ENCODE measurements at places on chromosomes 2 and 18.

DNA sequence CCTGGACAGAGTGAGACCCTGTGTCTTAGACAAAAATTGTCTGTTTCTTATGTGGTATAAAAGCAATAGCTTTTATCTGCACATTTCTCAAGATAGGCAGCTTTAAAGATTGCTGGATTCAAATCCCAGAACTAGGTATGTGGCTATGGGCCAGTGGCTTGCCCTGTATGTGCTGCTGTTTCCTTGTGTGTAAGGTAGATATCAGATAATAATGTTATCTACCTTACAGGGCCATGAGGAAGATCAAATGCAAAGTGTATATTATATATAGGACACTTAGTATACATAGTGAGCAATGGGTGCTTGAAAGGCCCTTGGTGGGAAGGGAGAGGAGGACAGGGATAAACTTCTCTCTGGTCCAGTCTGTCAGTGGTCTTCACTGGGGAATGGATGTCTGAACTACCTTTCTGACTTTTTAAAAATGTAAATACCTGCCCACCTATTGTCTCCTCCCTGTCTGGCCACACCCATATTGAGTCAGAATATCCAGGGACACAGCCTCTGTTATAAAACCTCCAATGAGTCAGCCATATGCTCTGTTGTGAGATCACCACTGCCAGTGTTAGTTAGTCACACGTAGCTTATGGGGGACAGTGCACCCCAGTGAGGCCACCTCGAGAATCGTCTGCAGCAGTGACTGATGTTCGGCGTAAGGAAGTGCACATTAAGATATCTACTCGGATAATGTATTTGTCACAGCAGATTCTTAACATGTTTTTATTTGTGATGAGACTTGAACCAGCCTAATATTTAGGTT, 383.4 kb downstream of the PTPRM start:
- no peak for DNase-seq

DNA sequence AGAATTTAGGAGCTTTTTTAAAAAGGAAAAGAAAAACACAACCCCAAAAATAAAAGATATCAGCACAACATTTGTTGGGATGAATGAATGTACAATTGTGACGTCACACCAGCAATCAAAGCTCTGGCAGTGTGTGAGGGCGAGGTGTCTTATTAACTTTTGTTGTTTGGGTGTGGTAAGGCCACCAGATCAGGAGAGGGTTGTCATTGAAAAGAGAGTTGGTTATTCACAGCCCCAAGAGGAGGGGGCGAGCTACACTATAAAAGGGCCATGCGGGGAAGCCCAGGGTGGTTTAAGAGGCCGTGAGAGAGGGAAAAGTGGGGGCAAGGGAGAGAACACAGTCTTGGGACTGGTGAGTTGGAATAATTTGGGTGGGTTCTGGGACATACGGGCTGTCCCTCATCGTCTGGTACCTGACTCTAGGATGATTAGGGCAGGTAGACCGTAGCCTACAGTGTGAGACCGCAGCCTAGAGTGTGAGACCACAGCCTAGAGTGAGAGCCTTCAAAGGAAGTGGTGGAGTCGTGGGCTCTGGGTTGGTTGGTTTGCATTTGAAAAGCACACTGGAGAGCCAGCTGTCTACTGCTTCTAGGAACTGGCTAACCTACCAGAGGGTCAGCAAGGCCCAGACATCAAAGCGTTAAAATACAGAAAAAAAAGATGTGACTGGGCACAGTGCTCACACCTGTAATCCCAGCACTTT, 128.4 kb downstream of the INO80D start:
- no peak for DNase-seq

GRCh38 chr18:12895014-12895413, 11.0 kb upstream of the PTPN2 start:
- DNase-seq = no peak

- peak; percentile 6 for DNase-seq
Measured at GRCh38 chr2:103161456-103162289, 399.8 kb downstream of the TMEM182 start.

DNA sequence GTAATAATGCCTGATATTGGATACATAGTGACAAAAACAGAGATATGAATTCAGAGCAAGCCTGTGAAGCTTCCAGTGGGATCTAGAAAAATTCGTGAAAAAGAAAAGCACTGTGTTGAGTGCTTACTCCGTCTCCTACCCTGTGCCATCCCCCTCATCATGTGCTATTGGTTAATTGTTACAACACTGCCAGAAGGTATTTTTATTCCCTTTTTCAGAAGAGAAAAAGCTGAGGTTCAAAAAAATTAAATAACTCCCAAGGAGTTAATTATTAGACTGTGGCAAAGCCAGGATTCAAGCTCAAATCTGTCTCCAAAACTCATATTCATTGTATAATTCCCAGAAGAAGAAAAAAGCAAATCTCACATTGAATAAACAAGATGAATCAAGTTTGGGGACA, 735.5 kb upstream of the ACVR2A start:
- no peak for DNase-seq

GRCh38 chr2:58194458-58194857, 46.7 kb downstream of the FANCL start:
- no peak for DNase-seq

GRCh38 chr2:32732120-32732519, 104.3 kb downstream of the TTC27 start:
- no peak for DNase-seq

- DNase-seq = no peak
Measured at GRCh38 chr18:69490813-69491212, 90.1 kb downstream of the DOK6 start.

DNA sequence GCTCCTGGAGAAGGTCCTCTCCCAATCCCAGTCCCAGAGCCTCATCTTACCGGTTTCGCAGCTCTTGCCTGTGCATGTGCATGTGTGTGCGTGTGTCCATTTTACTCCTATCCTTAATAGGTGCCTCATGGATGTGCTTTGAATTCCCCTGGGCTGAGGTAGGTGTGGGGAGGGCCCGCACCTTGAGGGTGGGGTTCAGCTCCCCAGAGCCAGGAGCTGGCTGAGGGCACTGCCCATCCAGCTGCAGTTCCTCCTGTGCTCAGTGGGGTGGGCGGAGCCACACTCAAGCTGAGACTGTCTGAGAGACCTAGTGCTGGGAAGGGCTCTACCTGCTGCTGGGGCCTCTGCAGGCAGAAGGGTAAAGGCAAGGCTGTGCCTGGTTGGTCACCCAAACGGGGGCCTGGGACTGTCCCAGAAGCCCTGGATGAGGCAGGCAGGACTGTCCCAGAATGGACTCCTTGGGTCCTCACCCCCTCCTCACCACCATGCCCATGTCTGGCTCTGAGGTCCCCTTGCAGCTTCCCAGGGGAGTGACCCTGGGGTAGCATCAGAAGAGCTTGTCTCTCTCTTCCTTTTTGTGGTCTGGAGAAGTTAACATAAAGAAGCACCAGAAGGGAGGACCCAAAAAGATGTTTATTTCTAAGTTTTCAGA, 8.9 kb downstream of the GDF7 start:
- DNase-seq = no peak

DNA sequence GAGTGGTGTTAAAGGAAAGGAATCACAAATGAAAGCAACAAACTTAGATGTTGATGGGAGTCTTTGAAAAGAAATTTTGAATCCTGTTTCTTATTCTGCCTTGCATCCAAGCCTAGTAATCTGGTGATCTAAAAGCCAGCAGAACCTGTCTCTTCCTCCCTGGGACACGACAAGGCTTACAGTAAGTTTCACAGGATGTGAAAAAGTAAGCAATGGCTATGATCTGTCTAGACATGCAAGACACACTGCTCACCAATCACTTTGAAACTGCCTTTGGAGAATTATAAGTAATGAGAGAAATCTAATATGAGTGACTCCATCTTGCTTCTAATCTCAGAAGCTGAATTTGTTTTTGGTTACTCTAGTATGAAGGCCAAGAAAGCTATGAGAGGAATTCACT, 103.7 kb downstream of the KCNH7 start:
- DNase-seq = no peak

- no peak for DNase-seq
Measured at GRCh38 chr18:31965316-31965970, 22.5 kb upstream of the TRAPPC8 start.

GRCh38 chr18:73199151-73199550, 331.4 kb upstream of the NETO1 start:
- DNase-seq = no peak

DNA sequence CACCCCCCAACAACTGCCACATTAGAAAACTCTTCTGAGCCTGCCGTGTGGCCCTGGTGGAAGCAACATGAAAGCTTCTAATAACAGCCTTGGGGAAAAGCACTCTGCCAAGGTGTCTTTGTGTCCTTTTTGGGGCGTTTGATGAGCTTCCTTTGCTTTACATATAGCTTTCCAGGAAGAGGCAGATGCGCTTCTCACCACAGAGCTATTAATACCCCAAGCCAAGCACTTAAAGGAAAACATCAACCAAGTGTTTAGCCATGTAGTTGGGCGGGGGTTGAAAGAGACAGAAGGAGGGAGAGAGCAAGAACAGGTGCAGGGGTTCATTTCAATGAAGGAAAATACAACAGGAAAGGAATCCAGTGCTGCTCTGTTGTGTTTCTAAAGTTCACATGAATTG, 176.1 kb downstream of the VAPA start:
- DNase-seq = no peak

- DNase-seq = peak; percentile 71
Measured at GRCh38 chr18:12934454-12935071, 13.2 kb upstream of the SEH1L start.

GRCh38 chr2:109448207-109448606, 165.6 kb downstream of the SEPTIN10 start:
- no peak for DNase-seq

GRCh38 chr18:9961041-9961440, 47.2 kb downstream of the VAPA start:
- DNase-seq = no peak

DNA sequence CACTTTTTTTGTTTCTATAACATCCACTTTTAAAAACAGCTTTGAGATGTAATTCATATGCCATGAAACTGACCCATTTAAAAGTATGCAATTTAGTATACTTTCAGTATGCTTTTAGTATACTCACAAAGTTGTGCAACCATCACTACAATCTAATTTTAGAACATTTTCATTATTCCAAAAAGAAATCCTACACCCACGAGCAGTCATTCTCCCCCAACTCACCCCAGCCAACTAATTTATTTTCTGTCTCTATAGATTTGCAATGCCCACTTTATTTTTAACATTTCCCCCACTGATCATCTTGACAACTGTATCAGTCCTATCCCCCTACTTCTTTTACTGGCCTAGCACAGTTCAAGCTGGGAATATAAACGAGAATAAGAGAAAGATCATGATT, 39.1 kb downstream of the FAM98A start:
- no peak for DNase-seq

DNA sequence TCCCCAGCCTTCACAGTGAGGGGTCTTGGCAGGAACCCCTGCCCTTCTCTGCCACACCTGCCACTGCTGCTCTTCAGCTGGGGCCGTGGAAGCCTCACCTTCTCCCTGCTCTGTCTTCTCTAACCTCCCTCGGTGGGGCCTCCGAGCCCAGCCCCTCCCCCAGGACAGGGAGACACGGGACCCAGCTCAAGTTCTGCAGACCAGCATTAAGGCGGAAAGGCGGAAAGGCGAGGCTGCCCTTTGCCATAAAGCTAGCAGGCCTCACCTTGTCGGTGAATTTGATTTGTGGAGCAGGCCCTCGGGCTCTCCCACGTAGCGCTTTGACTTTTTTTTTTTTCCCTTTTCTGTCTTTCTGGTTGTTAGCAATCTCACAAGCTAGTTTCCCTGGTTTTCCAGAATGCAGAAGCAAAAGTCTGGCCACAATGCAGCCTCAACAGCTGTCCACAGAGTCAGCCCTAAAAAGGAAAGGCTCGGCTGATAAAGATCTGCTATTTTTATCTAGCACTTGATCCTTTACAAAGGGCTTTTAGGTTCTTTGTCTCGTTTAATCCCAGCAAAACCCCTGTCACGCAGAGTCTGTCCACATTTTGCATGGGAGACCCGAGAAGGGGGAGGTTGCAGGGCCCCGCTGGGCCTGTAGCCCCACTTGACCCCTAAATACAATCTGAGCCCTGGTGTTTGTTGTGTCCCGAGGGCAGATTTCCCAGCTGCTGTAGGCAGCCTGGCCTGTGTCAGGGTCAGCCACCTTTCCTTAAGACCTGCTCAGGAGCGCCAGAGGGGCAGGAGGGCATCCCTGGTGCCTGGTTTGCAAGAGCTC, 6.0 kb downstream of the ITM2C start:
- no peak for DNase-seq

DNA sequence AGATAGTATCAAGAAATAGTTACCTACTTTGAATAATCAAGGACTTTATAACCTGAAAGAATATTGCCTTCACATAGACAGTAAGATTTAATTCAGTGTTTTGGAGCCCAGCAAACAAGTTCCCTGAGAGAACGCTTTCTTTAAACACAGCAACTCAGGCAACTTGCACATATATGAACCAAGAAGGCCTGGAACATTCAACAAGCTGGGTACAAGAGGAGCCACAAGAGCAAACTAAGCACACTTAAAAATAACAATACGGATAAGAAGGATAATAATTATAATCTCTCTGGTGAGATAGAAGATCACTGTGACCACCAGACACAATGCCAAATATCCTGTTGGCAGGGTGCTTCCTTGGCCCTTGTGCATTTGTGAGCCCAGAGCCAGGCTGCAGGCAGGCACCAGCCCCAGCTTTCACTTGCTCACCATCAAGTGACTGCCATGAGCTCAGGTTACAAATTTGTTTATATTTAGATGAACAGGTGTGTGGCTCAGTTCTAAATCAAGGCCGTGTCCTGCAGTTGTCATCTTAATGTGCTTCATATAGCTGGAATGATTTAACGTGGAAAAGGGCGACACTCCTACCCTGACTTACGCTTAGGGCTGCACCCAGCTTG, 446.6 kb downstream of the IRS1 start:
- no peak for DNase-seq

- DNase-seq = no peak
Measured at GRCh38 chr2:53036196-53036595, 731.4 kb upstream of the CHAC2 start.

DNA sequence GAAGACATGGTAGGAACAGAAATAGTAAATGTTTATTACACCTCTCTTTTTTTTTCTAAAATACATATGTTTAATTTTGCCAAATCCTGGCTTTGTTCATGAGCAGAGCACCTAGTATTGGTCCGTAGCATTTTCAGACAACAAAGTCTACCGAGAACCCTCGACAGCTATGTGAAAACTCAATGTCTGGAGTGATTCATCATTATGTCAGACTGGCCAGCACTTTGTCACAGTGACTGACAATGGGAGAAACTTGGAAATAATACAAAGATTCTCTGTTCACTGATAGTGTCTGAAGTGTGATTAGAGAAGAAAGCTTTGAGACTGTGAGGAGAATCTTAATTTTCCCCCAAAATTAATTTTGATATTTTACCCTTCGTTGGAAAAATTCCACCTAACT, 143.0 kb downstream of the HNMT start:
- no peak for DNase-seq

GRCh38 chr2:103445347-103445746, 683.5 kb downstream of the TMEM182 start:
- no peak for DNase-seq

GRCh38 chr2:71882949-71883472, 264.7 kb downstream of the CYP26B1 start:
- DNase-seq = peak; percentile 41

DNA sequence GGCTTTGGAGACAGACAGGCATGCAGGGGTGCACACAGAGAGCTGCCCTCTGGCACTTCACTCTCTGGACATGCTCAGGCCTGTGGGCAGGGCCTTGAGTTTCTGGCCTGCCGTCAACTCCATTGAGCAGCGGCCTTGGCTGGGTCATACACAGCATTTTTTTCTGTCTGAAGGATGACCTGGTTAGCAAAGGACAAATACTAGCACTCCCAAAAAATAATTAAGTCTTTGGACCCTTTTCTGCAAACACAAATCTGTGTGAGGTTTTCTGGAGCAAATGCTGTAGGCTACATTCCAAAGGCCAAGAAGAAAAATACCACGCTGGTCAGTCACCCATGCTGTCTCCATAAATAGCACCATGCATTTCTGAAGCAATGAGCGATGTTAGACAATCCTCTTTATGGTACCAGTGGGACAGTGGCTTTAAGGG, 124.7 kb upstream of the CTAGE1 start:
- no peak for DNase-seq

Data from smooth muscle cell of the brain vasculature (primary cell).